ENCODE measurements at places on chromosomes 2 and 18.

- no peak for DNase-seq
Measured at GRCh38 chr2:241184901-241185300, 3.6 kb upstream of the ANO7 start.

- no peak for DNase-seq
Measured at GRCh38 chr2:176656038-176656775, 387.0 kb downstream of the MTX2 start.

- no peak for DNase-seq
Measured at GRCh38 chr18:31040686-31041270, 1.8 kb downstream of the DSC3 start.

DNA sequence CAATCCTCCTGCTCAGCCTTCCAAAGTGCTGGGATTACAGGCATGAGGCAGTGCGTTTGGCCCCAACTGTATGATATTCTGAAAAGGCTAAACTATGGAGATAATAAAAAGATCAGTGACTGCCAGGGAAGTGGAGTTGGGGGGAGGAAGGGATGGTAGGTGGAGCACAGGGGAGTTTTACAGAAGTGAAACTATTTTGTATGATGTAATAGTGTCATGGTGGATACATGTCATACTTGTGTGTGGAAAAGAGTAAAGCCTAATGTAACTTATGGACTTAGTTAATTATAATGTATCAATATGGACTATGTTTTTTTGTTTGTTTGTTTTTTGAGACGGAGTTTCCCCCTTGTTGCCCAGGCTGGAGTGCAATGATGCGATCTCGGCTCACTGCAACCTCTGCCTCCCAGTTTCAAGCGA lies 2.9 kb upstream of the GGCX start:
- DNase-seq: no peak

- no peak for DNase-seq
Measured at GRCh38 chr2:74922592-74923227, 35.7 kb upstream of the POLE4 start.

- no peak for DNase-seq
Measured at GRCh38 chr2:152084076-152084475, 14.8 kb downstream of the CACNB4 start.

DNA sequence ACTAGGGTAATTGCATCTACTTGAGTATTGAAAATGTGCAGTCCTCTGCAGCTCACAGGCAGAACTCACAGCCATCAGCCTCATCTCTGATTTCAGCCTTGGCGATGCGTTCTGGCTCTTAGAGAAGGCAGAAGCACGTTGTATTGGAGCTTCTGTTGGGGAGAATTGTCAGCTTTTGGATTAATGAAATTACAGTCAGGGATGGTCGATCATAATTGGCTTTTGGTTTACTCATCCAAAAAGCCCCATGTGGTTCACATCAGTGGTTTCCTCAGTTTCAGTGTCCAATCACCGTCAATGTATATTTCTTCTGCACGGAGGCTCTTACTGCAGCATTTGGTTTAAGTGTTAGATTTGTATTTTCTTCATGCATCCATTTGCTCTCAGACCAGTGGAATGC lies 218.5 kb upstream of the SOX11 start:
- no peak for DNase-seq

DNA sequence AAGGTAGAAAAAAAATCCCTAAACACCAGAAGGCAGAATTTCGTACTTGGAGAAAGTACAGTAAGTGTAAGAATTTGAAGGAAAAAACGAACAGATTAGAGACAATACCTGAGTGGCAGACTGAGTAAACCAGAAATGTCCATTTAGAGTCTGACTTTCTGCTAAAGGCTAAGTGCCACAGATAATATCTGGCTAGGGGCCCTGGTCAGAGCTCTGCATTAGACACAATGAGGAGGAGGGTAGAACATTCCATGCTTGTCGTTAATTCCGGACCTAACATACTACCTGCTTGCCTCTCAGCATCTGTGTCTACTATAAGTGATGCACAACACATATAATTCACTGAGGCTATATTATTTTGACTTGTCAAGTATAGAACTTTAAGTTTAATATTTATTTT lies 18.1 kb downstream of the SEPTIN10 start:
- no peak for DNase-seq

DNA sequence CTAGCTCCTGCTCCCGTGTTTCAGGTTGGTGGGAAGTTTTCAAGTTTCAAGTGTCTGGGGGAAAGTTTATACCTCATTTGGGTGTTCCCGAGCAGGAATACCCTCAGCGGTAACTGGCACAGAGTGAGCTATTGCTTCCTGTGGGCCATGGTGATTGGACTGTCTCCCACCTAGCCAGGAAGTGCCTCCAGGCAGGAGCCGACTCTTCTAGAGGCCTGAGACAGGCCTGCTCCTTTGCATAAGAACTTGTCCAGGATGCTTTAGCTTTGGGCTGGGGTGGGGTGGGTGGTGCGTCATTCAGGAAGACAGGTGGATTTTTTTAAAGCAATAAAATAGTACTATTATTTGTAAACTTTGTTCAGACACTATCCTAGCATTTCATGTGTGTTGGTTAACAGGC lies 23.5 kb upstream of the DNMT3A start:
- DNase-seq: no peak

GRCh38 chr2:73640511-73640911 lies 1.7 kb downstream of the NAT8 start:
- no peak for DNase-seq

- no peak for DNase-seq
Measured at GRCh38 chr2:188931361-188931760, 42.8 kb upstream of the COL3A1 start.

- no peak for DNase-seq
Measured at GRCh38 chr2:69625078-69625795, 18.3 kb downstream of the AAK1 start.

DNA sequence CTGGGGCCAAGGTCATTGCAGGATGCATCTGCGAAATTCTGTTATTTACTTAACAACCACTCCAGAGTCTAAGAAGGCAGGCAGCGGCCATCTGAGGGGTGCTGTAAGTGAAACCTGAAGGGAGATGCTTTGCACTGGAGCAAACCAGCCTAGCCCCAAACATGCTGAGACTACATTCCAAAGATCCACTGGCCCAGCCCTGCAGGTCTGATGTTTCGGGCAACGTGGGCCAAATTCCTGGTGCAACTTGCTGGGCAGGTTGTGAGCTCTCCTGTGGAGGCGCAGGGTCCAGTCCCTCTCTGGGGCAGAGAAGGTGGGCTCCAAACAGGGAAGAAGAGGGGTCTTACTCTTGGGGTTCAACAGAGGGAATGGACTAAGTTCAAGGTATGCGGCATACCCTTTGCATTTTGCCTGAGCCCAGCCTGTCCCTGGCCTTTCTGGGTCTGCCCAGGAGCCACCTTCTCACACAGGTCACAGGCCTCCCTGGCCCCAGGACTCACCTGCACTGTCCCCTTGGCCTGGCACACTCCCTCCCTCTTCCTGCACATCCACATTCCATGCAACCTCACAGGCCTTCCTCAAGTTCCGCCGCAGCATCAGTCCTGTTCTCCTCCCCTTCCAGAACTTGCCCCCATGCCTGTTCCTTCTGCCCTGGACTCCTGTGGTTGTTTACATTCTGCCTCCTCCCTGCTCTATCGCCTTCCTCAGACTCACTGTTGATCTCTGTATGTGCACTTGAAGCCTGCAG lies 5.1 kb upstream of the MAL start:
- DNase-seq: no peak

DNA sequence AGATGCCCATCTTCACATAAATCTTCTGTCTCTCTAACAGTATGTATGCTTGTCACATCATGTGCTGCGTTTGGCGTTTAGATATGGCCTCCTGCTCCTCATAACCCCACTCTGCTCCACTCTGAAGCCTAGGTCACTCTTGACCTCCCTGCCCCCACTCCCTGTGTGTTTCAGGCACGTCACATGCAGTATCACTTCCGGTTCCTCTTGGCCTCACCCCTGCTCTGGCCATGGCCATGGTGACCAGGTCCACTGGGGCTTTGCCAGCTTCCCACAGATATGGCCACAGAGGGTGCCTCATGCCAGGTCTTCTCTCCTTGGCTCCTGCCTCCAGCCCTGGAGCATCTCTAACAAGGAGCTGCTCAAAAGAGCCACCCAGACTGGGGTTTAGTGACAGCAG lies 160.0 kb downstream of the RNF152 start:
- no peak for DNase-seq

- no peak for DNase-seq
Measured at GRCh38 chr2:8822218-8822617, 15.2 kb downstream of the KIDINS220 start.

DNA sequence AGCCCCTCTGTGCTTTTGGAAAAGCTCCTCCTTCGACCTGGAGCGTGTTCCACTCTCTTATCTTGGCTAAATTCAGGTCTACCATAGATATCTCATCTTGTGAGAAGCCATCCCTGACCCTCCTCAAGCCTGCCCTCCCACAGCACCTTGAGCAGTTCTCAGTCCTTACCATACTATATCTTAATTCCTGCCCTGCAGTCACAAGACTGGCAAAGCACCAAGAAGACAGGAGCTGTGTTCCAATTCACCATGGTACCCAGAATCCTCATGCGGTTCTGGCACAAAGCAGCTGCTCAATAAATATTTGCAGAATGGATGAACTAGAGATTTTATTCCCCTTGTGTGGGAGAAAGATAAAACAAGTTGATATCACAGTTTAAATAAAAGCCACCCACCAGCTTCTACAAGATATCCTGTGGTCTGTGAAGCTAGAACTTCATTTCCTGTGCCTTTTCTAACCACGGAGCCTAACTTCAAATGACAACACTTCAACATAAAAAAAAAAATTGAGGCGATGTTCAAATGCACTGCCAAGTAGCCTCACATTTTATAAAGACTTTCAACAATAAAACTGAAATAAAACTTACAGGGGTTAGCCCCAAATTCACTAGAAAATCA lies 19.5 kb downstream of the MARCHF4 start:
- DNase-seq: no peak

GRCh38 chr2:66531567-66531966 lies 96.6 kb downstream of the MEIS1 start:
- DNase-seq: no peak

All from stimulated activated CD4-positive, alpha-beta T cell treated with anti-CD3 and anti-CD28 coated beads, Interleukin-2, amount 100 ng/mL, for 48 hours (primary cell).